Lung microvascular endothelial cell (primary cell): ENCODE measurements at places on chromosomes 5 and 9. TPM values are rescaled to one million over a fixed set of nuclear protein-coding genes. Genes with fewer than 3 reads are reported as not detected.

Gene POU5F2
- total RNA-seq = 0.22 and 0.40 TPM in 2 replicates

Gene SH3RF2
- total RNA-seq = 0.22 TPM in 1 of 2 replicates, not detected in the other

Gene CHSY3
- 2.8 and 3.4 TPM in 2 replicates for total RNA-seq

Gene ESM1
- 141 and 157 TPM in 2 replicates for total RNA-seq

Gene IL31RA
- 0.65 TPM in 1 of 2 replicates, not detected in the other for total RNA-seq

Gene FTMT
- not detected in 2 replicates for total RNA-seq

Gene BTNL9
- under 0.01 TPM in 2 replicates for total RNA-seq

Gene PCDHGA5
- total RNA-seq = 0.44 and 0.60 TPM in 2 replicates

Gene LPAR1
- total RNA-seq = not detected in 2 replicates

Gene ACOT12
- not detected in 2 replicates for total RNA-seq

Gene GTF3C5
- total RNA-seq = 35.5 and 36.3 TPM in 2 replicates

Gene NIM1K
- under 0.01 TPM in 1 of 2 replicates, not detected in the other for total RNA-seq

Gene DBN1
- total RNA-seq = 88.9 and 112 TPM in 2 replicates

Gene ANKRD31
- total RNA-seq = not detected in 2 replicates

Gene TAS2R1
- not detected in 2 replicates for total RNA-seq

Gene PLPP7
- total RNA-seq = 1.5 and 2.0 TPM in 2 replicates

Gene PCDHB11
- 0.44 and 1.8 TPM in 2 replicates for total RNA-seq

Gene SLC25A2
- total RNA-seq = under 0.01 and 0.20 TPM in 2 replicates

Gene PRRX2
- total RNA-seq = 0.20 and 0.44 TPM in 2 replicates

Gene SCGB3A2
- not detected in 2 replicates for total RNA-seq

Gene FCN2
- not detected in 2 replicates for total RNA-seq

Gene MEF2C
- total RNA-seq = 91.5 and 122 TPM in 2 replicates

Gene GARNL3
- 2.4 and 2.6 TPM in 2 replicates for total RNA-seq

Gene ZNF483
- total RNA-seq = 1.1 and 1.6 TPM in 2 replicates

Gene WNK2
- total RNA-seq = not detected in 2 replicates

Gene ITK
- not detected in 2 replicates for total RNA-seq

Gene FGF1
- under 0.01 and 0.20 TPM in 2 replicates for total RNA-seq

Gene MORN5
- total RNA-seq = not detected in 2 replicates

Gene SLC1A3
- total RNA-seq = 0.22 TPM in 1 of 2 replicates, not detected in the other

Gene KIF4B
- total RNA-seq = 0.40 and 0.44 TPM in 2 replicates

Gene OLFM1
- total RNA-seq = 2.4 and 15.3 TPM in 2 replicates

Gene PROP1
- not detected in 2 replicates for total RNA-seq

Gene NR2F1-AS1
- total RNA-seq = 16.1 and 29.8 TPM in 2 replicates

Gene PCDHA13
- under 0.01 TPM in 1 of 2 replicates, not detected in the other for total RNA-seq

Gene MARCOL
- total RNA-seq = not detected in 2 replicates

Gene NUTM2F
- not detected in 2 replicates for total RNA-seq

Gene TNFSF15
- 0.87 and 2.6 TPM in 2 replicates for total RNA-seq

Gene C8G
- 0.60 and 0.65 TPM in 2 replicates for total RNA-seq

Gene PCSK1
- total RNA-seq = under 0.01 and 0.22 TPM in 2 replicates

Gene PCSK5
- 0.79 and 1.5 TPM in 2 replicates for total RNA-seq

Gene TXNDC8
- not detected in 2 replicates for total RNA-seq

Gene TTC16
- total RNA-seq = not detected in 2 replicates

Gene GNA14
- 12.6 and 70.2 TPM in 2 replicates for total RNA-seq

Gene NSMF
- 11.6 and 15.3 TPM in 2 replicates for total RNA-seq

Gene LRRC19
- total RNA-seq = not detected in 2 replicates

Gene UBE2QL1
- under 0.01 and 0.20 TPM in 2 replicates for total RNA-seq

Gene KIF12
- total RNA-seq = not detected in 2 replicates

Gene LECT2
- not detected in 2 replicates for total RNA-seq

Gene STRBP
- 4.8 and 7.7 TPM in 2 replicates for total RNA-seq

Gene PCDHB13
- 0.87 and 2.6 TPM in 2 replicates for total RNA-seq

Gene IL4
- total RNA-seq = not detected in 2 replicates

Gene CTSV
- 0.20 and 1.1 TPM in 2 replicates for total RNA-seq

Gene TAL2
- not detected in 2 replicates for total RNA-seq

Gene FSTL4
- total RNA-seq = 0.20 and 0.22 TPM in 2 replicates

Gene PCDHGB4
- 8.3 and 10.1 TPM in 2 replicates for total RNA-seq

Gene ZNF474
- not detected in 2 replicates for total RNA-seq

Gene SHLD3
- 2.6 and 3.6 TPM in 2 replicates for total RNA-seq

Gene GCNT1
- 5.0 and 11.1 TPM in 2 replicates for total RNA-seq
